ENCODE measurements at places on chromosomes 5 and 9.

DNA sequence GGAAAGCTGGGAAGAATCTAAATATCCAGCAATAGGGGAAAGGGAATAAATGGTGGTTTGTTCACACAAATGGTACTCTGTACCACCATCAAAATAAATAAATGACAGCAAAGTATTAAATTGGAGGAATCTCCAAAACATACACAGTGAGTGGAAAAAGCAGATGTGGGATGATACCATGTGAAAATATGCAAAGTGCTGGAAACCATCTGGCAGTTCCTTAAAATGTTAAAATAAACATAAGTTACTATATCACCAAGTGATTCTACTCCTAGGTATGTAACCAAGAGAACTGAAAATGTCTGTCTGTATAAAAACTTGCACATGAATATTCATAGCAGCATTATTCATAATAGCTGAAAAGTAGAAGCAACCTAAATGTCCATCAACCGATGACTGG is 41.9 kb upstream of the TEX48 start:
- DNase-seq: no peak

GRCh38 chr5:125214080-125214479 is 467.6 kb upstream of the ZNF608 start:
- no peak for DNase-seq

GRCh38 chr5:158942217-158942616 is 157.5 kb downstream of the EBF1 start:
- no peak for DNase-seq

GRCh38 chr5:168317521-168318147 is 26.2 kb downstream of the WWC1 start:
- no peak for DNase-seq

- no peak for DNase-seq
Observed at GRCh38 chr5:1438871-1439270, 6.4 kb downstream of the SLC6A3 start.

DNA sequence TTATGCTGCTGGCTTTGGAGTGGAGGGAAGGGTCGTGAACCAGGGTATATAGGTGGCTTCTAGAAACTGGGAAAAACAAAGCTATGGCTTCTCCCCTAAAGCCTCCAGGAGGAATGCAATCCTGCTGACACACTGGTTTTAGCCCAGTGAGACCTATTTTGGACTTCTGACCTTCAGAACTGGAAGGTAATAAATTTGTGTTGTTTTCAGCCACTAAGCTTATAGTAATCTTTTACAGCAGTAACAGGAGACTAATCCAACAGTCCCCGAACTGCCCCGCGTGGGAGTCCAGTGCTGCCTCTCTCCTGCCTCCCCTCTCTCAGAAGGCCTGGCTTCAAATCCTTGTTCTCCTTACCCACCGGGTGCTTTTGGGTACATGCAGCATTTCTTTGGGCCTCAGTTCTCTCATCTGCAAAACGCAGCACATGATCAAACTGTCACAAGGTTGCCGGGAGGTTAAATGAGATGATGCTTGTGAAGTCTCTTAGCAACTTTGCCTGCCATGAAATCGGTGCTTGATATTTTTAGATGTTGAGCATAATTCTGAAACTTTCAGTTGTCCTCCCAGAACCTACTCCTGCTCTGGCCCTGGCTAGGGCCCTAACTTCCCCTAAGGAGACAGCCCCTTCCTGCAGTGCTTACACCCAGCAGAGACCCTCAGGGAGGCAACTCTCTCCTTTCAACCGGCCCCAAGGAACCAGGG is 127.3 kb upstream of the BOD1 start:
- DNase-seq: no peak

DNA sequence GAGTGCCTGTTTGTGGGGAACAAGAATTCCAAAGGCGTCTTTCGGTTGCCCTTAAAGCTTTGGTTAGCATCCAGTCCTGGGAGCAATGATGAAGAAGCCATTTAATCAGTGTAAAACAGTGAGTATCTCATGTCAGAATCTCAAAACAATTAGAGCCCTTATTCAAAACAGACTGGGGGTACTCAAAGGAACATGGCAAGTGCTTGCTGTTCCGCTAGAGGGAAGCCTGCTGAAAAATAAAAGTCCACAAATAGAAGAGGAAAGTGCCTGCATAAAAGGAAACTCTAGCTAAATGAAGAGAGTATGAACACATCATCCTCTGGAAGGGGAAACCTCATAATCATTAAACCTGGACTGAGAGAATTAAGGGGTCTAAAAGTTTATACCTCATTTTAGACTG is 26.4 kb downstream of the FBXL7 start:
- DNase-seq: no peak

DNA sequence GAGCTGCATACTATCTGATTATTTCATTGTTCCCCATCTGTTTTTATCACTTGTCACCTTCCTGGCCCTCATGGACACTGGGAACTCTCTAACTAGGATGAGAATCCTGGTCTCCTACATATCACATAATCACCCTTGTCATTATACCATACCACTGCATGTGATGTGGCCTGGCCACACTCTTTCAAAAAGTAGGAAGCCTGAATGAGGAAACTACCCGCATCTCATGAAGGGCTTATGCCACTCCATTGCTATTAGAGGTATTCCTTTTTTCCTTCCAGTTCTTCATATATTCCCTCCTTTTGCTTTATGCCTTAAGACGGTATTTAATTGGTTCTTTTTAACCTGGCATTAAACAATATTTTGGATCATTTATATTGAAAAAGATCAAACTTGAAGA is 1341.4 kb upstream of the NUDT12 start:
- no peak for DNase-seq

- DNase-seq: no peak
Observed at GRCh38 chr5:179802207-179802883, 4.3 kb downstream of the MGAT4B start.

GRCh38 chr5:91419571-91420537 is 36.7 kb upstream of the ARRDC3 start:
- peak; percentile 56 for DNase-seq

- no peak for DNase-seq
Observed at GRCh38 chr9:87894998-87895625, 12.4 kb downstream of the SPATA31E1 start.

DNA sequence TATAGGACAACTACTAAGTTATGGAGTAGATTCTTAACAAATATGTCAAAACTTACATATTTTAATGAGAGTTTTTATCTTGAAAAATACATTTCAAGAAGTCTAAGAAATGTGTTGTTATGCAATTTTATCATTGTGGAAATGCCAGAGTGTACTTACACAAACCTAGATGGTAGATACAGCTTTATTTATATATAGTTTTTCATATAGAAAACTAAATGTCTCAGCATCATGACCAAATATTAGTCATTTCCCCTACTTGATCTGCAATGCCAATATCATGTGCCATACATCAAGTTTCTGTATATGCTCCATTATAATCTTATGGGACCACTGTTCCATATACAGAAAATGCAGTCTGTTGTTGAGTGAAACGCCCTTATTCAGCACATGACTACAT is 28.7 kb downstream of the CAST start:
- DNase-seq: no peak

GRCh38 chr5:93378073-93378472 is 202.9 kb downstream of the NR2F1-AS1 start:
- no peak for DNase-seq

GRCh38 chr5:100902440-100903038 is 543 bp downstream of the ST8SIA4 start:
- no peak for DNase-seq

- DNase-seq: no peak
Observed at GRCh38 chr5:81065492-81065891, 105.3 kb downstream of the RASGRF2 start.

GRCh38 chr9:98774746-98775145 is 21.6 kb downstream of the ANKS6 start:
- no peak for DNase-seq

- no peak for DNase-seq
Observed at GRCh38 chr5:35623991-35624390, 6.3 kb downstream of the SPEF2 start.

DNA sequence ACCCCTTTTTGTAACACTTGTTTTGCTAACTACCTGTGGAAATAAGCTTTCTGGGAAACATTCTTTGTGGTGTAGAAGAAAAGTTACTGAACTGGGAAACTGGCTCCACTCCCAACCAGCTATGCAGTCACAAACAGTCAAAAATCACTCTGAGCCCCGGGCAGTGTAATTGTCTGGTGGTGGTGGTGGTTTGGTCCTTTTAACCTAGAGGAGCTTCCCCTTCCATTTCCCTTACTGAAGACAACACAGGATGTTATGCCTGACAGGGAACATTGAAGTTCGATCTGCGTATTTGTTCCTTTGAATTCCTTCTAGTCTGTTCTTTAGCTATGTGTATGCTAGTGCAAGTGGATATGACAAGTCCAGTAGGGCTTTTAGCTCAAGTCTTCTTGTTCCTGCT is 56.8 kb upstream of the TBCA start:
- no peak for DNase-seq

Data from stimulated activated CD8-positive, alpha-beta memory T cell treated with anti-CD3 and anti-CD28 coated beads, Interleukin-15, amount 100 ng/mL, for 1 hour (primary cell).